ENCODE measurements at places on chromosomes 4 and X.

- no peak for DNase-seq
Observed at GRCh38 chr4:139658586-139659382, 6.8 kb upstream of the MGST2 start.

- DNase-seq = no peak
Observed at GRCh38 chr4:2288051-2288541, 26.2 kb upstream of the MXD4 start.

- DNase-seq = no peak
Observed at GRCh38 chrX:20454117-20454516, 187.4 kb upstream of the RPS6KA3 start.

- no peak for DNase-seq
Observed at GRCh38 chr4:79177388-79177787, 148.5 kb downstream of the NAA11 start.

GRCh38 chr4:128350449-128351045 is 62.9 kb upstream of the PGRMC2 start:
- DNase-seq = no peak

- no peak for DNase-seq
Observed at GRCh38 chrX:103877571-103877970, 45.5 kb upstream of the RAB9B start.

- no peak for DNase-seq
Observed at GRCh38 chr4:13368217-13368616, 115.9 kb downstream of the RAB28 start.

DNA sequence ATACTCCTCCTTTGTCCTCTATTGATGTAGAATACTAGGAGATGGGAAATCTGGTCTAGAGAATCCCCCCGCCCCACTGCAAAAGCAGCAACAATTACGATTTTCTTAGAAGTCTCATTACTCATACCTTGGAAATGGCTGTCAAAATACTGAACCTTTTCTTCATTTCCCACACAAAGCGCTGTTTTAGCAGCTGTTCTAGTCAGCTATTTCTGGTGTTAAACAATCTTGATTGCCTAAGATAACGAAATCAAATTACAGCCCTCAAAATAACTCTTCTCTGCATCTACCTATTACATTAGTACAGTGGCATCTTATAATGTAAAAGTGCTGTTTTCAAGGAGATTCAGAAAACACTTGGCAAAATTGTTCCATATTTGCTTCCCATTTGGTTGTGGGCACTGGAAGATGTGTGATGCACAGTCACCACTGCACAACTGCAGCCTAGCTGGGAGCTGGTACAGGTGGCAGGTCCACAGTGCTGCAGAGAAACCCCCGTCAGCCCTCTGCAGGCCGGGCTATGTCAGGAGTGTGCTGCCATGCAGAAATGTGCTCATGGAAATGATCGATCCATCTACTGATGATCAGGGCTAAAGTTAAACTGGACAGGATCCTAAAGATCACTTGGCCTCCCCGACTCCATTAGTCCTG is 50.4 kb downstream of the TBC1D9 start:
- DNase-seq = no peak

DNA sequence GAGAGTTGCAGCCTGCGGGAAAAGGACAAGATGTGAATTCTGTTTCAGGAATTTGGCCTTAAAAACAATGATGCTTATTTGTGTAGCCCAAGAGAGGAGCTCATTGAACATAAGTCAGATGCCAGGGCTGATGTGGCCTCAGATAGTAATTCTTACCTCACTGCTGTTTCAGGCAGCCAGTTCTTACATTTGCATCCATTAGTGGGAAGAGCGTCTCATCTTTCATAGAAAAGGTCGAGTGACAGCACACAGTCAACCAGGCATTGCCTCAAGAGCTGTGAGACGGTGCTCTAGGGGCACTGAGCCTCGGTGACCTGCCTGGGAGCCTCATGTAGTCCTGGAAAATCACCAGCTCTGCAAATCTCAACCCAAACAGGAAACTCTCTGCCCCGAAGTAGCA is 174.9 kb upstream of the FRG1 start:
- no peak for DNase-seq

GRCh38 chrX:13074297-13075262 is 30.2 kb upstream of the FAM9C start:
- DNase-seq = no peak

DNA sequence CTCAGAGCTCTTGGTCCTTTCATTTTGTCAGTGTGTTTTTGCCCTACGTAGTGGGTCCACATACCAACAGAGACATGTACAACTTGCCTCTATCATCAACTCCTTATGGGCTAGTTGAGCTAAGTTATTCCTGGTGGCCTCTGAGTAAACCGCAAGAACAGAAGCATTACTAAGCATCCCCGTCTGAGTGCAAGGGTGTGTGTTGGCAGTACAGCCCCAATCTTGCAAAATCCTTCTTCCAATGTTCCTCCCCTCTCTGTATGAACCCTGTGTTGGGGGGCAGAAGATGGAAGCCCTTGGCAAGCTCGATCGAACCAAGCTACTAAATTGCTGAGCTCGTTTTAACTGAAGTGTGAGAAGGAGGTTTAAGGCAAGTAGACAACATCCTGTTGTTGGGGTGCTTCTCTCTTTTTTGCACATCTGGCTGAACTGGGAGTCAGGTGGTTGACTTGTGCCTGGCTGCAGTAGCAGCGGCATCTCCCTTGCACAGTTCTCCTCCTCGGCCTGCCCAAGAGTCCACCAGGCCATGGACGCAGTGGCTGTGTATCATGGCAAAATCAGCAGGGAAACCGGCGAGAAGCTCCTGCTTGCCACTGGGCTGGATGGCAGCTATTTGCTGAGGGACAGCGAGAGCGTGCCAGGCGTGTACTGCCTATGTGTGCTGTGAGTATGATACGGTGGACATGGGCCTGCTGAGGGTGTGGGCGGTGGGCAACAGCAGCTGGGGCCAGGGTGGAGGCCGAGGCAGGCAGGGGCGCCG is at the start of gene SH2D1A:
SH2D1A (plus strand) TSS at position 447 of the 760 bp plus-strand sequence; CDS start at position 527, 80 bp downstream.
- no peak for DNase-seq

Measured in GM12864 (cell line).